ENCODE measurements at places on chromosomes 6 and 20.

DNA sequence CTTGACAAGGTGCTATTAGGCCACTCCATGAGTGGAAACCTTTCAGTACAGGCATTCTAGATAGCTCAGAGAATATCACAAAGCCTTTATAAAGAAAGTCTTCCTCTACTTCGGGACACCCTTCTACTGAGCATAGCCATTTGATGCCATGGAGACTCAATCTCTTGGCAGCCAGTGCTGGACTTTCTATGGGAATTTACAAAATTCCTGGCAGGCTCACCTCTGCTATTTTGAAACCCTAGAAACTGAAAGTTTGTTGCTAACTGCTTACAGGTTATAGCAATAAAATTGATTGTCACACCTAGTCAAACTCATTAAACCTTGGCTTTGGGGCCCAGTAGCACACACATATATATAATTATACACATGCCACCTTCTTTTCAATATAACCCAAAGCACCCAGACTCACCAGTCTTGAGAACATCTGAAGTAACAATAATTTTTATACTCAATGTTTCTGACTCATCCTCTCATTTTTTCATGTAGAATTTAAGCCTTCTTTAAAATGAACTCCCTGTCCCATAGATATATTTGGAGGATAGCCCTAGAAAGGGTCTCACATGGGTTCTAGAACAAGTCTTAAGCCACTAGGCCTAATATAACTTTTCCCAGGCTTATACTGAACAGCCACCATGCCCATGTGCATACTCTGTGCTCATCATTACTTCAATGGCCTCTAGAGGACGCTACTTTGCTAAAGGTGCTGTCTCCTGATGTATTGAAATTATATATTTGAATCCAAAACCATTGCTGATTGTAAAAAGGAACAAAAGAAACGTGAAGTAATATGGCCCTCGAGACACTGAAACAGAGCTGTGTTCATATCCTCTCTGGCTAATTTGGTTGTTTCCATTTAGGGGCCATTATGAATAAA, 368.1 kb upstream of the MARCKS start:
- no peak for DNase-seq

DNA sequence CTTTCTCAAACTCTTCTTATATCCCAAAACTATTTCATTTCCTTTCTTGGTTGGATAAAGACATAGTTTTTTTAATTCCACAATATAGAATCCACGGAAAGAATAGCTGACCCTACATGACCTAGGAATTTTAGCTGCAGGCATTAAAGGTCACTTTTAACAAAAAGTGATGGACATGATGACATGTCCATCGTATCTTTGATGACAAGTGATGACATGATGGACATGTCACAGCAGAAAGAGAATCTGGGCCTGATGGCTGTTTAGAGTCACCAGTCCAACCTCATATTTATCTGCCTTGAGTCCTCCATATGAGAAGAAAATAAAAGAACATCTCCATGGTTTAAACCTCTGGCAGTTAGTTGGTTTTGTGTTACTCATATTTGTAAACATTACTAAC, 106.2 kb downstream of the PLG start:
- no peak for DNase-seq

DNA sequence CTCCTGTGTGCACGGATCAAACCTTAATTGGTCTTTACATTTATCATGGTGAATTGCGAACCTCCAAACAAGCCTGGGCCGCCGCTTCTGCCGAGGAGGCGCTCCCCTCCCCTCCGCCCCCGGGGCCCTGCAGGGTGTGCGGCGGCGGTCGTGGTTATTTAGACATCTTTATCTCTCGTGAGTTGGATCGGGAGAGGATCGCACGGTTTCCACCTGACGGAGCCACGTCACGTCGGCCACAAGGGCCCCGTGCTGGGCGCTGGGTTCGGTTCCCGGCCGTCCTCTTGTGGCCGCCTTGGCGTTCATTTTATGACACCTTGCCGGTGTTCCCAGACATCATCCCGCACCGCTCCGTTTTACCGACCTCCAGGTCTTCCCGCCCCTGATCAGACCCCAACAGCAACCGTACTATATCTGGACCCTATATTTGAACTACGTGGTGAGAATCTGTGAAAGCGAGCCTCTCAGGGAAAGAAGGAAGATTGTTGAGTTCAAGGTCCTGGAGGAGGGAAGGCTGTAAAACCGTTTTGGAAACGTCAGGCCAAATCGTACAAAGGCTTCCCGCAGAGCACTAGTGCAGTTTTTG, 1.3 kb upstream of the CNR1 start:
- DNase-seq, result no peak

DNA sequence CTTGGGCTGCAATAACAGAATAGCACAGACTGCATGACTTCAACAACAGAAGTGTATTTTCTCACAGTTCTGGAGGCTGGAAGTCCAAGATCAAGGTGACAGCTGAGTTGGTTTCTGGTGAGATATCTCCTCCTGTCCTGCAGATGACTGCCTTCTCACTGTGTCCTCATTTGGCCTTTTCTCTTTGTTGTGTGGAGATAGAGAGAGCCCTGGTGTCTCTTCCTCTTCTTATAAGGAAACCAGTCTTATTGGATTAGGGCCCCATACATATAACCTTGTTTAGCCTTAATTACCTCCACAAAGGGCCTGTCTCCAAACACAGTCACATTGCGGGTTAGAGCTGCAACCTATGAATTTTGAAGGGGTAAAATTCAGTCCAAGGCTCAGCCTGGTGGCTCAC, 57.0 kb upstream of the BMP6 start:
- no peak for DNase-seq

- DNase-seq, result no peak
Observed at GRCh38 chr6:149031859-149032598, 285.2 kb downstream of the UST start.

GRCh38 chr6:168243812-168244376, 75.7 kb downstream of the DACT2 start:
- no peak for DNase-seq

GRCh38 chr6:25821341-25821740, 10.5 kb downstream of the SLC17A1 start:
- no peak for DNase-seq

DNA sequence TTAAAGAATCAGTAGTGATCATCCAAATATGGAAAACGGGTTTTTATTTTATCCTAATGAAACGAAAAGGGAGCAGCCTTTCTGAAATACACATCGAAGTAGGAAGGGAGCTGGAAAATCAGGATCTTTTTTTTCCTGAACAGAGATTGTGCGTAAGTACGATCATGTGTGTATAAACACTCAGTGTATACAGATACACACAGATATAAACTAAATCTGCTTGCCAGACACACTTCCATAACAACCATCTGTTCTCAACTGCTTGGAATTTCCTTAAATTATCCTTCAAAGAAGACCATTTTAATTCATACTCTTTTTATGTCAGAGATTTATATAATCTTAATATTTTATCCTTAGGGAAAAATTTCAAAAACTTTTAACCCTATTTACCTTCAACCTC, 110.7 kb downstream of the CHD6 start:
- no peak for DNase-seq

DNA sequence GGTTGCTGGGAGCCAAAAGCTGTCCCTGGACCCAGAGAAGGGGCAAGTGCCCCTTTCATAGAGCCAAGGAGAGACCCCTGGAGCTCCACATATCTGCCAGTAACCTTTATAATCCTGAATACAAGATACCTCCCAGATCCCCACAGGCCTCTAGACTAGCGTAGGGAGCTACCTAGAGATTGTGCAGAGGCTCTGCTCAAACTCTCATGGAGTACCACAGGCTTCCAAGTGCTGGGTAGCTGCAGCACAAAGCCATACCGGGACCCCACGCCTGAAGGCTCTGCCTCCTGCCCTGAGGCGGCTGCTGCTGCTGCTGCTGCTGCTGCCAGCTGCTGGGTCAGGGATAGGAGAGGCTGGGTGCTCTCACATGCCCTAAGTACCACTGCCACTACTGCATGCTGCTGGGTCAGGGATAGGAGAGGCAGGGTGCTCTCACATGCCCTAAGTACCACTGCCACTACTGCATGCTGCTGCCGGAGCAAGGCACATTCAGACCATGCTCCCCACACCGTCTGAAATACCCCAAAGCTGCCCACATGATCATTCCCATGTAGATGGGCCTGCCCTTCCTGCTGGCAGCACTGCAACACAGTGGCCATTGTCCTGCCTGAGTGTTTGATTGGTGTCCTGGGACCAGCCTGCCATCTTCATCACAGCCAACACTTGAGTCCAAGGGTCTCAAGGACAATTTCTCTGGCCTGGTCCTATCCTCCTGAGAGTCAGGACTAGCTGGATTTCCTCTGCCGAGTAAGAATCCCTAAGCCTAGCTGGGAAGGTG, 1434.3 kb upstream of the ADGRB3 start:
- DNase-seq, result no peak

GRCh38 chr6:90459225-90459758, 127.6 kb downstream of the MAP3K7 start:
- no peak for DNase-seq

- DNase-seq, result no peak
Observed at GRCh38 chr6:93751969-93752368, 332.6 kb upstream of the EPHA7 start.

- no peak for DNase-seq
Observed at GRCh38 chr20:60171313-60171712, 213.1 kb downstream of the CDH26 start.

DNA sequence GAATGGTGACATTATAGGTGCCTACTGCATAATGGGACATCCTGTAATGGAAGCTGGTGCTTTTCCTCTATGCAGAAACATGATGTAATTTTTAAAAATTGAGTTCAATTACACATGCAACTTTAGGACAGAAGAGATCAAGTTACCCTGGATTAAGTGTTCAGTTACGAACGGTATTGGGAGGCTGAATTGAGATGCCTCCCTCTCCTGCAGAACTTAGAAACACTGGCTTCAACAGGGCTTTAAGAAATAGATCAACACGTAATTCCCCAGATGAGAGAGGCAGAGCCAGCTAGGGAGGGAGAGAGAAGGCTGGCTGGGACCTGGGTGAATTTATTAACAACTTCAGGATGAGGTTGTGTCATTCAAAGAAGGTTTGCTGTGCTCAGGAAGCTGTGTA, 232.8 kb downstream of the CDH26 start:
- DNase-seq, result no peak

DNA sequence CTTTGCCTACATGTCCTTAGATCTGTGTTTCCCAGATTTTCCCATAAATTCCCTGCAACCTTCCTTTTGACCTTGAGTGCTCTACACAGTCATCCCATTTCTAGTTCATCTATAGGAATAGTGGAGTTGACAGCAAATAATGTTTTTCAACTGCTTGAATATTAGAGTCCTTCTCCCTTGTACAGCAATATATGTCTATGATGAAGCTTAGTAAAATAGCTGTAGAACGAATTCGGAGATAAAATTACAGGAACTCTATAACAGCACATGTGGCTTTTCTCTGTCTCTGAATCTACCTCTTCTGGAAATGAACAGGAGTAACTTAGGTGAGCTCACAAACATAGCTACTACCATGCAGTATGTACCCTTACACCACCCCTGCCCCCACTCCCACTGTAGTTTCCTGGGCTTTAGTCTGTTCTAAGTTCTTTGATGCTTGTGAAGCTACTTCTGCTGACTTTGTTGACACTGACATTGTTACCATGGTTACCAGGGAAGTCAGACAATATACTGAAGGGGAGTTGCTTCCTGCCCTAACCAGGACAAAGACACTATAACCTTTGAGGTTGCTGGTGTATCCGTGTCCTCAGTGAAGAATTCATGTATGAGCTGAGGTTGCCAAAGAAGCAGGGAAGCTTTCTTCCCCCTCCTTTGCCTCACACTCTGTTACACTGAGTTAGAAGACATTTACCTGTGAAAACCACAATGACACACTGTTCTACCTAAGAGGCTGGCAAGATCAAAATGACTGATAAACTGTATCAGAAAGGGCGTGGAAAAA, 35.8 kb upstream of the SHLD1 start:
- DNase-seq, result no peak

- no peak for DNase-seq
Observed at GRCh38 chr6:16691324-16691723, 69.9 kb downstream of the ATXN1 start.

- no peak for DNase-seq
Observed at GRCh38 chr6:90468080-90468479, 118.8 kb downstream of the MAP3K7 start.

- DNase-seq, result no peak
Observed at GRCh38 chr6:124055395-124055794, 251.7 kb downstream of the NKAIN2 start.

GRCh38 chr20:60063739-60064380, 105.6 kb downstream of the CDH26 start:
- no peak for DNase-seq

DNA sequence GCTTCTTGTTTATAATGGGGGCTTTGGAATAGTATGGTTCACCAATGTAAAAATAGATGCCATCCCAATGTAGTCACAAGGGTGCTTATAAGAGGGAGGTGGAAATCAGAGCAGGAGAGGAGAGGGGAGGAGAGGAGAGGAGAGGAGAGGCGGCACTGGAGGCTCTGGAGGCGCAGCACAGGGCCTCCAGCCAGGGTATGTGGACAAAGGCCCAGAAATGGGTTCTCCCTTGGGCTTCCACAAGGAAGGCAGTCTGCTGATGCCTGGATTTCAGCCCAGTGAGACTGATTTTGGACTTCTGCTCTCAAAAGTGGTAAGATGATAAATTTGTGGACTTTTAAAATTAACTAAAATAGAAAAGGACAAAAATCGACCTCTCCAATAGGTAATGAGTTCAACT, 116.8 kb downstream of the RNASET2 start:
- no peak for DNase-seq

- DNase-seq, result peak; percentile 74
Observed at GRCh38 chr6:36314221-36315014, 22.3 kb downstream of the BNIP5 start.

DNA sequence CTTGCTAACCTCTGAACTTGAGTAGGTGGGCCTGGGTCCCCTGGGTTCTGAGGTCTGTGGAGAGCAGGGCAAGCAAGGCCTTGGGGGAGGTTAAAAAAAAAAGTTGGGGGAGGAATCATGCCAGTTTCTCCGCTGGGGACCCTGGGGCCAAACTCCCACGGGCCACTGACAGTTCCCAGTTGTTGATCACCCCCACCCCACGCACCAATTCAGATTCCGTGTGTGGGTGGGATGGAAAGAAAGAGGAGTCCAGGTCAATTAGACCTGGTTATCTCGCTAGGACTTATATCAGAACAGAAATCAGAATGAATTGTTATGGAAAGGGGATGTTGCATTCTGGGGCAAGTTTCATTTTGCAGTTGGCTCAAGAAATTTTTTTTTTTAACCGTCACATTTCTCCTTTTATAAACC, 46.7 kb upstream of the SUPT3H start:
- DNase-seq, result no peak

- no peak for DNase-seq
Observed at GRCh38 chr6:84422380-84422968, 195.0 kb upstream of the CEP162 start.

GRCh38 chr20:1804554-1804956, 90.7 kb upstream of the SIRPA start:
- no peak for DNase-seq

DNA sequence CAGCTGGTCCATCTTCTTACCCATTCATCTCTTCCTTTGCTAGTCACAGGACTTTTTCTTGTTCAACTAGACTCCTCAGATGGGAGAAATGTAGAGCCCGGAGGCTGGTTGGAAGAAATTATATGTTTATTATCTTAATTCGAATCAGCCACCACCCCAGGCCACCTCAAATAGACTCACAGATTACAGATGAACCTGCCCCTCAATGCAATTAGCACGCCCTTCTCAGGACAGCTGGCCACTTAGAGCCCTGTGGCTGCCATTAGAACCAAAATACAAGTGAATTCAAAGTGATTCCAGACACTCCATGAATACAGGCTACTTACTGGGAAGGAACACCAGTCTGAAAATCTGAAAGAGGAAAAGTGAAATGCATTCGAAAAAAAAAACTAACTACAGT, 176.4 kb downstream of the MAFB start:
- no peak for DNase-seq

- DNase-seq, result no peak
Observed at GRCh38 chr20:24985802-24986201, 6.7 kb downstream of the APMAP start.
